ENCODE measurements at places on chromosomes 5 and 9.

DNA sequence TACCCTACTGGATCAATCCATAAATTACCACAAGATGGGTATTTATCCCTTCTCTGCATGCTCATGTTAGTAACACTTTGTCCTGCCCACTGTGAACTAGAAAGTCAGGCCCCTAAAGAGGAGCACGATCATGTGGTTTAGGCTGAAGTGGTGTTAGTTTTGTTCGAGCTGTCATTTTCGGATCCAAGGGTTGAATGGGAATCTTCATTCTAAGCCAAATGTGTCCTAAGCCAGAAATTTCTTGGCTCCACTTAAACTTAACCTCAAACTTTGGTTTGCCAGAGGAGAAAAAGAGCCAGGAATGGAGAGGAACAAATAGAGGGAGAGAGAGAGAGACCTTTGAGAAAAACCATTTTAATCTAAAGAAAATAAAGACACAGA, 837.7 kb upstream of the ZNF608 start:
- DNase-seq = no peak

DNA sequence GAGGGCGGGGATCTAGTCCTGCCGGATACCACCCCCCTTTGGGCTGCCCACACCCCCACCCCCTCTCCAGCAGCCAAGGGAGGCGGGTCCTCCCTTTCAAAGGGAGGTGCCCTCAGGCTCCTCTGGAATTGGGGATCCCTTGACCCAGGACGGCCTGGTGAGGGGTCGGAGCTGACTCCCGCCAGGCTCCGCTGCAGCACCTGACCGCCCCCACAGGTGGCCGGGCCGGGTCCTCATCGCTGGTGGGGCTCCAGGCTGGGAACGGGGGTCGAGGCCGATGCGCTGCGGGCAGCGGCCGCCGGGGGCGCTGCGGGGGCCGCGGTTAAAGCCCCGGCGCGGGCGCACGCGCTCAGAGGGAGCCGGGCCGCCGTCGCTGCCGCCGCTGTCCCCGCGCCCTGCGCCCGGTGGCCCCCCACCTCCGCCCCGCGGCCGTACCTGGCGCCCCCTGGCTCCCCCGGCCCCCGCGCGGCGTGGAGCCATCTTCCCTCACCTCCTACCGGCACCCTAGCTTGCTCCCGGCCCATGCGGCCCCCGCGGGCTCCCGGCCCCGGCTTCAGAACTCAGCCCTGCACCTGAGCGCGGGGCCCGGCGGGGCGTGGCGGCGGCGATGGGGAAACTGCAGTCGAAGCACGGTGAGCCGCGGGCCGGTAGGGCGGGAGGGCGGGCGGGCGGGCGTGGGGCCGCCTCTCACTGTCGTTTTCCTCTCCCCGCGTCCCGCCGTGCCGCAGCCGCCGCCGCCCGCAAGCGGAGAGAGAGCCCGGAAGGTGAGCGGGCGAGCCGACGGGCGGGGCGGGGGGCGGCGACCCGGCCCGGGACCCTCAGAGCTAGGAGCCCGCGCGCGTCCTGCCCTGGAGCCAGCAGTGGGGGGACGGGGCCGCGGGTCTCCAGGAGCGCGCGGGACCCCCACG, at the start of gene NKD2:
Gene NKD2 (plus strand): TSS at position 352 of the 908 bp plus-strand sequence. CDS start 256 bp downstream, at position 608.
- peak; percentile 52 for DNase-seq

DNA sequence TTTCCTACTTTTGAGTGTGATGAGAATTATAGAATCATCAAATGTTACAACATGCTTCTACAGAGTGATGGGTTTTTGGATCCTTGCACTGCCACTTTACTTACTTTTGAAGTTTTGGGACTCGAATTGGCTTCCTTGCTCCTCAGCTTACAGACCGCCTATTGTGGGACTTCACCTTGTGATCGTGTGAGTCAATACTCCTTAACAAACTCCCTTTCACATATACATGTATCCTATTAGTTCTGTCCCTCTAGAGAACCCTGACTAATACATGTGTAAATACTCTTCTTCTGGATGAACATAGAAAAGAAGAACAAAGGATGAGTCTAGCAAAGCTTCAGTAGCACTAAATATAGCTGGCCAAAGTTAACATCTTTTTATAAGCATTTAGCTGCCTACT, 98.7 kb upstream of the PDE4D start:
- DNase-seq = no peak

GRCh38 chr9:70363760-70364159, 50.7 kb downstream of the KLF9 start:
- DNase-seq = no peak

DNA sequence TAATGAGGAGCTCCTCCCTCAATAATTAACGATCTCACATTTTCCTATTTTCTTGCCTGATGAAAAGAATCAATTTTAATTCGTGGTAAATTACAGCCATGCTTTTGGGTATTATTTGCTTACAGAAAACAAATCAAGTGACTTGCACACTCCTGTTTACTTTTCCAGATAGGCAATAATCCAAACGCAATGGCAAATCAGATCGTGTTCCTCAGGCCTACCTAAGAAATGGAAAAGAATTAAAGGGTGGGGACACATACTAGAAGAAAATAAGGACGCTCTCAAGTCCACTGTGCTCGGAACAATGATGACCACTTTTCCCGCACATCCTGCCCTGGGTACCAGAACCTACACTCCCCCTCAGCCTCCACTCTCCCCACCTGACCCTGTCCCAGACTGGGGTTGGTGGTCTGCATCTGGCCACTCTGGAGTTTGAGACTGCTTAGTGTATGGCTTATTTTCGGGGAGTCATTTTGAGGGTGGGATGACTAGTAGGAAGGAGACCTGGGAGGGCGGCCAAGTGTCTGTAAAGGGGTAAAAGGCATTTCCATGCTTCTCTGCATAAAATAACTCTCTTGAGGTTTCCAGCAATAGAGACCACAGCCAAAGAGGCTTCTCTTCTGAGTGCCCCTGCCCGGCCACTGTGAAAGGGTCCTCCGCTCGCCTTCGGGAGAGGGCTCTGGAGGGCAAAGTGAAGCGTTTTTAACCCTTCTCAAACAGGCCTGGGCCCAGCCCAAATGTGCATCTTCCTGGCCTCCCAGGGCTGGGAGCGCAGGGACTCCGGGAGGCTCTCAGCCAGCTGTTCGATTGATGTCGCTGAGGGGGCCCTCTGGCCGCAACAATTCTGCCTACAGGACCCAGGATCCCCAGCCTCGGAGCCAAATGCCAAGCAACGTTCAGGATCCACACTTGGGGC, 4.5 kb upstream of the OTP start:
- DNase-seq = no peak

DNA sequence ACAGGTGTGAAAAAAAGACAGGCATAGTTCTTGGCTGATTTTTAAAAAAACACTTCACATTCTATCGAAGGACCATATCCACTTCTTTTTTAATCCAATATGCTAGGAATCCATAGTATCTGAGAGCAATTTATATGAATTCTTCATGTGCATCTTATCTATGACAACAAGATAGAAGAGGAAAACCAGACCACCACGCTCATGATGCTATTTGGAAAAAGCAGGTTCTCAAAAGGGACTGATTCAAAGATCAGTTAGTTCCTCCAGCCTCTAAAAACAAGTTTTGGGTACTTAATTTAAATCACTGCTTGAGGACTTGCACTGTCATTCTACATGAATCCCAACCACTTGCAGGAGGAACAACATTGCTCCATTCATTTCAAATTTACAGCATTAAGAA, 6.3 kb downstream of the MEF2C start:
- DNase-seq = no peak

DNA sequence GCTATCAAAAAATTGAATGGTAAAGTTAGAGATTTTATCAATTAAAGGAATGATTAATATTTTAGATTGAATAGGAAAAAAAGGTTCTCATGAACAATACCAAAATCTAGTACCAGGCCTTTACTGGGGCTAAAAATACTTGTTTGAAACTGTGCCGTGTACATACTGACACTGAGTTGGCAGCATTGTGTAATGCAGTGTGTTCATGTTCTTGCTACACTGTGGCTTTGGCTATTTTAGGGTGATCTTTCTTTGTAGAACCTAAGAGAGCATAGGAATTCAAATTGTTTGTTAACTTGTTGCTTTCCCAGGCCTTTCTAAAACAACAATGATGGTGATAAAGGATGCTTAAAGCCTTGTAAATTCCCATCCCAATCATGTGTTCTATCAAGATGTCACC, 80.9 kb downstream of the KIF4B start:
- DNase-seq = no peak

- no peak for DNase-seq
Measured at GRCh38 chr9:130846487-130847305, 11.6 kb downstream of the ABL1 start.

DNA sequence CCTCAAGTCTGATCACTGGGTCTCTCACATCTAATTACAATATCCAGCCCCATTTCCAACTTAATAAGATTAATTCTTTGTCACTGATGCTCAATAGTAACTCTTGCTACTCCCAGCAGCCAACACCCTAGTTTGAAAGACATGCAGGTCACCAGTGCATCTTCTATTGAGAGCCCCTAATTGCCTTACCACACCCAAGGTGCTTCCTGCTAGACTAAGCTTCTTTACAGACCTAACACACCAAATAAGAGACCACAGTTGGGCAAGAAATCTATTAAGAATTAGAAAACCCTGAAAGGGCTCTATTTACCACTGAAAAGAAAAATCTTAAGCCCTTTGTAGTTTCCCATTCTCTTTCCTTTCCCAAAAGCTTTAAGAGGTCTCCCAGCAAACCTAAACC, 26.5 kb downstream of the ELAVL2 start:
- DNase-seq = no peak

DNA sequence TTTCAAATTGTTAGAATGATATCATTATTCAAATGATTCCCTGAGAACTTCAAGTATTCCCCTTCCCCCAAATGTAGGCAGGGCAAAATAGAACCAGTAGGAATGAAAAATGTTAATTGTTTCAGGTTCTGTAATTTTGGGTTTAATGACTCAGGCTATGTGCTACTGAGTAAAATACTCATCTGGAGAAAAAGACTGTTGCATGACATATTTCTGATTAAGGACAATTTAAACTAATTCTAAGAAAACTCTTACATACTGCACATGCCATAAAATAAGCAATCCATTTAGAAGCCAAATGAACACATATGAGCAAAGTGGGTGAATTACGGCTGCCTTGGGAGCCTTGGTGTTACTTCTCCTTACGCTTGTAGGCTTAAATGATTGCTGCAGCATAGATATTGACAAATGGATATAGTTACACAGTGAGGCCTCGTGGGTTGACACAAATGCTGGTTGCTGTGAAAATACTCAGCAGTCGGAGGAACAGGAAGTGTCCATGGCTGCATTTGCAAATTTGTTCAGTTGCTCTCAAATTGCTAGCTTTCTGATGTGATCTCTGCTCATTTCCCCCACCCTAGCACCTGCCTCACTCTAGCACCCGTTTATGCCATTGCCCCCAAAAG, 174.9 kb upstream of the DMAC1 start:
- no peak for DNase-seq

DNA sequence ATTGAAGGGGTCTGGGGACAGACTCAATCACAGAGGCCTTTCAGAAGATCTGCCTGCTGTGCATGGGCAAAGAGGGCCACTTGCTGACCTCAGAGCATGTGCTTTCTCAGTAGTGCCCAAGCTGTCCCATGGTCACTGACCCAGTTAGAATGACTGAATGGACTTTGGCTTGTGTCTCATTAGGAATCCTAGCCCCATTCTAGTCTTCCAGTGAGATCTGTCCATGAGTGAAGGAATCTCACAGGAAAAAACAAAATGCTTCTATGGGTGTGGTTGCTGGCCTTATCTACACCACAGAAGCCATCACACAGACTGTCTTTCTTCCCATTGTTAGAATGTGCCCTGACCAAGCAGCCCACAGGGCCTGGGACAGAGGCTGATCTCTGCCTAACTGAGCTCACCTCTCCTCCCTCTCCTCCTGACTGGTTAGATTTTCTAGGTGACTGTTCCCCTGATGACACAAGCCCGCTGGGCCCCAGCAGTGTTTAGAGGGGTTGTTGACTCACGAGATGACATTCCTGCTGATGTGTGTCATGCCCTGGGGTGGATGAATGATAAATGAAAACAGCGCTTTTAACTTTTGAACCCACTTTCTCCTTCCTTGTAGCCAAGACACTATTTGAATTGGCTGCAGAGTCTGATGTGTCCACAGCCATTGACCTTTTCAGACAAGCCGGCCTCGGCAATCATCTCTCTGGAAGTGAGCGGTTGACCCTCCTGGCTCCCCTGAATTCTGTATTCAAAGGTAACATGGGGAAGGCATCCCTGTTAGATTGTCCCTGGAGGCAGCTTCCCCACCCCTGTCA, 24.8 kb downstream of the TGFBI start:
- no peak for DNase-seq

- DNase-seq = no peak
Measured at GRCh38 chr9:69132361-69132760, 41.7 kb upstream of the TJP2 start.

- no peak for DNase-seq
Measured at GRCh38 chr9:8660383-8660782, 860.8 kb upstream of the DMAC1 start.

GRCh38 chr5:131272307-131272706, 8.5 kb downstream of the CDC42SE2 start:
- DNase-seq = no peak

- DNase-seq = no peak
Measured at GRCh38 chr9:95606489-95607350, 89.9 kb upstream of the PTCH1 start.

DNA sequence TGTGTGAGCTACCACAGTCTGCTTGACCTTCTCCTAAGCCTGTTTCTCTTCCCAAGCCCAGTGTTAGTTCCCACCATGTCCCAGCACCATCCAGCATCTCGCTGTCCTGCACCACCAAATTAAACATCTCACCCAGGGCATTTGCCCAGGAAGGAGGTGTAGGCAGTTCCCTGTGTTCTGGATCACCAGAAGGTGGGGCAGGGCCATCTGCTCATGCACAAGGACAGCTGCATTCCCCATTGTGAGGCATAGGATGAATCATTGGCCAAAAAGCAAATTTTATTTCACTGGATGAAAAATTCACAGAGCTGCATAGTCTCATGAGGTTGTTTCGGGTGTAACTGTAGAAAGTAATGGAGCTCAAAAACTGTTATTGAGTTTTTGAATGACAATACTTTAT, 89.5 kb upstream of the GRIA1 start:
- DNase-seq = no peak

GRCh38 chr5:141799507-141800167, 78.6 kb downstream of the PCDH1 start:
- DNase-seq = no peak

DNA sequence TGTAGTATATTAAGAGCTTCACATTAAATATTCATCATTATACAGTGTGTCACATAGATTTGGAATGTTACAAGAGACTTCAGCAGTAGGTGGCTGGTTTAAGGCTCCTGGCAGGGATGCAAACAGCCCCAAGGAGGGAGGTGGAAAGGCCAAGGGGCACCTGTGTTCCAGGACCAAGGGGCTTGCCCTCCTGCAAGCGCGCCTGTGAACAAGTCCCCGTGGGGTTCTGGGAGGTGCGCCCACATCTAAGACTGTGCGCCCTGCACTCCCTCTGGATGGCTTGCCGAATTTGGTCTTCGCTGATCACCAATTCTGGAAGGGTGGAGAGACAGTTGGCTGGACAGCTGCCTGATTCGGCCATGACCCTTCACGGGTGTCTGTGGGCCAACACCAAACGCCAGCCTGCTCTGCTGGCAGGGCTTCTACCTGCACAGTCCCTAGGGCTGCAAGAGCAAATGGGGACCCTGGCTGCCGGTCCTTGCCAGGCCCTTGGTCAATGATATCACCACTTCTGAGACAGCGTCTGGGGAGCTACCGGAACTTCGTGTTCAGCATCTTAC, 12.1 kb upstream of the SLC25A51 start:
- no peak for DNase-seq
